Stimulated activated CD4-positive, alpha-beta T cell treated with anti-CD3 and anti-CD28 coated beads, TNF-alpha, amount 100 ng/mL, for 1 hour (primary cell): ENCODE measurements at places on chromosomes 7 and 10.

DNA sequence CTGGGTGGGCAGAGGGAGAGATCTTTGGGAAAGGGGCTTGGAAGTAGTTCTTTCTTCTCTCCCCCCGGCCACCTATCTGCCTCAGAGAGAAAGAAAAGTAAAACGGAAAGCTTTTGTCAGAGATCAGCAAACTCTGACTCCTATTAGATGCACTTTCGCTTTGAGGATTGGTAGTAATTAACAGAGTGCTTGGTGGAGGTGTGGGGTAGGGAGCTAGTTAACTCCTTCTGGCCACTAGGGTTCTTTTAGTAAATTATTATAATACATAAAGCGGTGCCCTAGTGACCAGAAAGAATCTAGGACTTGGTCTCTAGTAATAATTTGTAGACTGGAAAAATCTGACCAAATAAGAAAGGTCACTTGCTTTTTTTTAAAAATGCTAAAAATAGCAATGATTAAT lies 54.6 kb downstream of the CPVL start:
- no peak for DNase-seq

- DNase-seq: no peak
Measured at GRCh38 chr10:77034240-77034639, 603.4 kb downstream of the KCNMA1 start.

DNA sequence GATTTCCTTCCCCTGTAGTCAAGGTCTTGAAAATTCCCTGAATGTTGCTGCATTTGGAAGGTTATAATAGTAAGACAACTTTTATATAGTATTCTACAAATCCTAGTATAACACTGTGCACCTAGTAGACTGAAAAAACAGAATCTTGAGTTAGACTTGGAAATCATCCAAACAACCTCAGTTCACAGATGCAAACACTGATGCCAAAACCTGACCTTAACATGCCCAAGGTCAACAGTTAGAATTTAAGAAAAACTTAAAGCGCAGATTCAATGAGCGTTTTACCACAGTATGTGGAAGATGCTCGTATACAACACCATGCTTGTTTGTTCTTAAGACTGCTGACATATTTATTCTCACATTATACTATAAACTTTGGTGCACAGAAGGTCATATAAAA lies 3.0 kb downstream of the PIP4K2A start:
- no peak for DNase-seq

GRCh38 chr7:50147951-50148808 lies 55.1 kb upstream of the ZPBP start:
- DNase-seq: no peak

DNA sequence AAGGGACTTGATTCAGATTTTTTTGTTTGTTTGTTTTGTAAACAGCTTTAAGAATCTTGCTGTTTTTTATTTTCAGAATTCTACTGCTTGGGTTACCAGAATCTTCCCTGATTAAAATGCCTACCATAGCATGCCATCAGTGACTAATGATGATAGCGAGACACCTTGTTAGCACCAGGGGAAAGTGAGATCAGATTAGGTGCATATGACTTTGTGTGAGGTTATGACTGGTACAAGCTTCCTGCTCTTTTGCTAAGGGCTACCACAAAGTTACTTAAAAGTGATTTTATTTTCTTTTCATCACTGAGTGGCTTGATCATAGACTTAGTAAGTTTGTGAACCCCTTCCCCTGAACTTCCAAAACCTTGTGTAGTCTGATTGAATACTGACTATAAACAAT lies 93.5 kb downstream of the SND1 start:
- DNase-seq: no peak

DNA sequence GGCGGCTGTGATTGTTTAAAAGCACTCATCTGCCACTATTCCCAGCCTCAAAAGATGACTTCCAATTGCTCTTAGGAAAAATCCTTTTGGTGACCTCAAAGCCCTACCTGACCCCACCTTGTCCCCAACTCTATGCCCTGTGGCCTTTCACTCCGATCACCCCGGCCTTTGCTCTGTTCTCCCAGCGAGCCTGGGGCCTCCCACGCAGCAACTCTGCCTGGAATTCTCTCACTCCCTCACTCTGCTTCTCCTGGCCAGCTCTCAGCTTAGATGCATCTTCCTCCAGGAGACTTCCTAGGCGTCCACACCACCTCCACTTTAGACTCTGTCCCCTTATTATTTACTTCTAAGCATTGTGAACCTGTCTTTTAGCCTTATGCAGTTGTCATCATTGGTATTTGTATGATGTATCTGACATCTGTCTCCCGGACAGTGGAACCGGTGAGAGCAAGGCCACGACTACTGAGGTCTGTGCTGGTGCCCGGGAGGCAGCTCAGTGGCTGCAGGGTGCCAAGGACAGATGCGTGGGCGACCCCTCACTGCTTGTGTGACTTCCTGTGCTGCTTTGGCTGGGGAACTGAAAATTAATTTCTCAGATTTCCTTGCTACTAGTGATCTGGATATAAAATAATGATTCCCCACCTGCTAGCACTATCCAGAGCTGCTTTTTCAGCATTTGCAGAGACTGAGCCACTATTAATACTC lies 63.0 kb downstream of the PIP4K2A start:
- no peak for DNase-seq

DNA sequence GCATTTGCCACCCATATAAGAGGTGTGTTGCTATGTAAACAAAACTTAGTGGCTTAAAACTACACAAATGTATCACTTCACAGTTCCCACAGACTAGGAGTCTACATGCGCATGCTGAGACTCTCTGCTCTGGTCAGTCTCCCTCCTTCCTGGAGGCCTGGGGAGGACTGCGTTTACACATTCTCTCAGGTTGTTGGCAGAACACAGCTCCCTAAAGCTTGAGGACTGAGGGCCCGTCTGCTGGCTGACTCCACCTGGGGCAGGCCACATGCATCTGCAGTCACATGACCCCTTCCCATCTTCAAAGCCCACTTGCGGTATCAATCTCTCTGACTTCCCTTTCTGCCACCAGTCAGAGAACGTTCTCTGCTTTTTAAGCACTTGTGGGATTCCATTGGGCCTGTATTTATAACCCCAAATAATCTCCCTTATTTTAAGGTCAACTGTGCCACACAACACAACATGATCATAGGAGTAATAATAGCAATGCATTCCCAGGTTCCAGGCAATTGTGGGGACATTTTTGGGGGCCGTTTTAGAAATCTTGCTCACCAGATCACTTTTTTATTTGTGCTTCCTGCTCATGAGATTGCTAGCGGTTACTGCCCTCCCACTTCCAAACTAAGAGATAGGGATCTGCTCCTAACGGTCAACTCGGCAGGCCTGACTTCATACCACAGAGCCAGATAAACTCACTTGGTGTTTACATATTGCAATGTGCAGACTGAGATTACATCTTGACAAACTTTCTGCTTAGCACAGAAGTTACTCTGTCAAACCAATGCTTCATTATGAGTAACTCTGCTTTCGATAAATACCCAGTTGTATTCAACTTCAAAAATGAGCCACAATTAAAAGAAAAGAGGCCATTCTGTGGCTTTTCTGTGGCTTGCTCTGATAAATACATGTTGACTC lies 96.3 kb downstream of the ALOX5 start:
- DNase-seq: peak; percentile 4

GRCh38 chr7:81925530-81925929 lies 155.7 kb upstream of the HGF start:
- DNase-seq: no peak

GRCh38 chr10:62231805-62232204 lies 36.8 kb downstream of the RTKN2 start:
- DNase-seq: no peak

GRCh38 chr7:32501522-32501921 lies 6.2 kb downstream of the AVL9 start:
- no peak for DNase-seq

GRCh38 chr10:84360637-84361365 lies 32.4 kb downstream of the CCSER2 start:
- DNase-seq: no peak

- no peak for DNase-seq
Measured at GRCh38 chr7:29105191-29105590, 41.1 kb downstream of the CPVL start.

DNA sequence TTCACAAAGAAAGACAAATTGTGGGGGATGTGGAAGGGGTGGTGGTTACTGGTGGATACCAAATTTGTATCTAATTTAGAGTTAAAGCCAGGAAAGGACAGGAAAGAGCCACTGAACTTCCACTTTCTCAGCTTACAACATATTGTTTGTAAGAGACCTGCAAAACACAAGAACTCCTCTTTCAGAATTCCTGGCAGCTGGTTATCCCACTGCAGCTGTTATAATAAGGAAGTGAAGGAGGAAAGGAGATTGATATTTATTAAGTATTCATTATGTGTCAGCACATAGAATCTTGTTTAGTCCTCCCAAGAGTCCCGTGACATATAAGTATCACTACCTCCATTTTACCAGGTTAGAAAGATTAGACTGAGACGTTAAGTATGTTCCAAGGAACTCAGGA lies 481.7 kb downstream of the PHTF2 start:
- DNase-seq: no peak

DNA sequence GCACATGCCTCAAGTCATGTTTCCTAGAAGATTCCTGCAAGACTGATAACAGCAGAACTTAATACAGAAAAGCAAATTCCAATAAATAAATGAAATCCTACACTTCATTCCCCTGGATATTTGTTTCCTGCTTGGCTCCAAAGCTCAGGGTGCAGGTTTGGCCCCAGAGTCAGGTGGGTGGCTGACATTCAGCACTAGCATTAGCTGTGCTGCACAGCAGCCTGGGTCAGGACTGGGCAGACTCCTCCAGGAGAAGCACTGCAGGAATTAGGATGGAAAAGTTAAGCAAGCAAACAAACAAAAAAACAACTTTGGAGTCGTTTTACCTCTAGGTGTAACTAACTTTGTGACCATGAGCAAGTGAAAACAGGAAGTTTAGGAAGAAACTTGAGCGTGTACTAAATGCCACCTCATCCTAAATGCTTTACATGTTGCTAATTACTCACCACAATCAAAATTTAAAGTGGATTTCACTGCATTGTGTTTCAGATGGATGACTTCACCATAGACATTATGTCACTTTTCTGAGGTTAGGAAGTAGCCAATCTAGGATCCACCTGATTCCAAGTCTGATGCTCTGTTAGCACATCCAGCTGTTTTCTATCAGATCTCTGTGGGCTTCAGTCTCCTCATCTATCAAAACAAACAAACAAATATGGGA lies 239.4 kb downstream of the C7orf25 start:
- no peak for DNase-seq

DNA sequence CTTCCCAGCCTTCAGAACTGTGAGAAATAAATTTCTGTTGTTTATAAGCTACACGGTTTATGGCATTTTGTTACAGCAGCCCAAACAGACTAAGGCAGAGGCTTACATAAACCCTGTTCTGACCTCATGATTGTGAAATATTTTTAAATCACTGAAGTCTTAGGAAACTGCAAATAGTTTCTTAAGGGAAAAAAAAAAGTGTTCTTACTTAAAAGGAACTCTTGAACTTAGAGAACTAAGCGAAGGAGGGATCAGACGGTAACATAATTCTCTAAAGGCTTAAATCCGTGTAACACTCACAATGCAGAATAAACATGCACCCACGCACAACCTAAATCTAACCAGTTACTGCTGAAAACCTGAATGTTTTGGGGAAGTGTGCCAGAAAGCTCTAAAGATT lies 749.1 kb upstream of the LRRTM3 start:
- no peak for DNase-seq

DNA sequence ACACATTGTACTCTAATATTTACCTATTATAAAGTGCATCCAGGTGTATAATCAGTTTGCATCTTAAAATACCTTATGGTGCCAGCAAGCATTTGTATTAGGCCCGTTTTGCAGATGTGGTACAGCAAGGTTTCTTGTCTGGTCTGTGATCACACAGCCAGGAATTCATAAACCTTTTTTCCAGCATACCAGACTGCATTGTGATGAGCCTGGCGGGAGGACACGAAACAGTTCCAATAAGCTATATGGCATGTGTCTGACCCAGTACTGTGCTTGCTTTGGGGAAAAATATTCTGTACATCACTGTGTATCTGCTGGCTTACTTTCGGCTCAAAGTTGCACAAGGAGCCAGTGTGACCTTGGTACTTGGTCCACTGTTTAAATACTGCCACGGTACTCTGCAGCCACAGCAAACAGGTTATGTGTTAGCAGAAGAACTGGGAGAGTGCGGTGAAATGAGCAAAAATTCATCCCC lies 36.3 kb downstream of the CHN2 start:
- DNase-seq: no peak

GRCh38 chr7:130345136-130345535 lies 520 bp downstream of the CPA5 start:
- DNase-seq: no peak

- no peak for DNase-seq
Measured at GRCh38 chr10:75838486-75838885, 407.1 kb downstream of the LRMDA start.

DNA sequence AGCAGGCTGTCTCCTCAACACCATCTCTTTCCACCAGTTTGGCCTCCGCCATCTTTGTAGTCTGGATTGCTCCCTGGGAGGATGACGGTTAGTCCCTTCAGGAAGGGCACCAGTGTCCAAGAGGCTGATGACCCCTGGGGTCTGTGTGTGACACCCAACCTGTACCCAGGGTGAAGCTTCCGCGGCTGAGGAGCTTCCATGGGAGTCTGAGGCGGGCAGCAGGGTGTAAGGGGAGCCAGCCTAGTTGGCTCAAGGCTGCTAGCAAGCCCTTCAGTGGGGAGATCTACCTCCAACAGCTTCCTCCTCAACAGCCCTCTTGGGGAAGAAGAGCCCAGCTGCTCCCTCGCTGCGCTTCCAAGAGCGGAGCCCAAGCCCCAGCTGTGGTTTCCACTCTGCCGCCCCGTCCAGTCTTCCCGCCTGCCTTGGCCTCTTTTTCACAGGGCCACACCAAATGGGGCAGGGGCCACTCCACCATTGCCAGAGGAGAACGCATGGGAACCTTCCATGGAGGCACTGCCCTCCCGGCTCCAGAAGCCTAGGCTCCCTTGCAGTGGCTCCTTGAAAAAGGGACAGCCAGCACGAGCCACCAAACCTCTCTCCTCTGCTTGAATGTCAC lies 57.4 kb downstream of the TMEM209 start:
- no peak for DNase-seq

DNA sequence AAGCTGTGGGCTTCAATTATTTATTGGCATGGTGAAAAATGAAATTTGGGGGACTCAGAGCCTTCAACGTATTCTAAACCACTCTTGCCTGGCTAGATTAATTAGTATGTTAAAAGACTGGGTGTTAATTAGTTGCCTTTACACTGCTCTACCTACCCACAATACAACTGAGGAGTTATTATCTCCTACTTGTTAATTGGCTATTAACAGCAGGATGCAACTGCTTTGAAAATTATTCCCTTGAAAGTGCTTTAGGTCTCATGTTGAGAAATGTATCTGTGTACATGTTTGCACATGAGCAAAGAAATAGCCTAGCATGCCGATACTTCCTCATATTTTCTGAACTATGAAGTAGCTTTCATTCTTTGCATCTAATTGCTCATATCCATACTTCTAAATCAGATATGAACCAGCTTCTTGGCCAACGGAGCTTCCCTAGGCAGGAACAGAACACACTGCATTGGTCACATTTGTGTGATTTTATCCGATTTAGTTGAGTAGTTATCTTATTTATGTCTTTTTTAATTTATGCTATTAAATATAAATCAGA lies 155.8 kb downstream of the GPAM start:
- no peak for DNase-seq
